NCI-H510A treated with DMSO at 0.1 percent for 48 hours (cell line): ENCODE measurements at places on chromosomes 5 and 9.

- DNase-seq = no peak
These were observed 5.3 kb upstream of the TBC1D9B start for GRCh38 chr5:179912951-179913350.

GRCh38 chr5:159844267-159845121 lies 71.8 kb upstream of the ADRA1B start:
- no peak for DNase-seq

DNA sequence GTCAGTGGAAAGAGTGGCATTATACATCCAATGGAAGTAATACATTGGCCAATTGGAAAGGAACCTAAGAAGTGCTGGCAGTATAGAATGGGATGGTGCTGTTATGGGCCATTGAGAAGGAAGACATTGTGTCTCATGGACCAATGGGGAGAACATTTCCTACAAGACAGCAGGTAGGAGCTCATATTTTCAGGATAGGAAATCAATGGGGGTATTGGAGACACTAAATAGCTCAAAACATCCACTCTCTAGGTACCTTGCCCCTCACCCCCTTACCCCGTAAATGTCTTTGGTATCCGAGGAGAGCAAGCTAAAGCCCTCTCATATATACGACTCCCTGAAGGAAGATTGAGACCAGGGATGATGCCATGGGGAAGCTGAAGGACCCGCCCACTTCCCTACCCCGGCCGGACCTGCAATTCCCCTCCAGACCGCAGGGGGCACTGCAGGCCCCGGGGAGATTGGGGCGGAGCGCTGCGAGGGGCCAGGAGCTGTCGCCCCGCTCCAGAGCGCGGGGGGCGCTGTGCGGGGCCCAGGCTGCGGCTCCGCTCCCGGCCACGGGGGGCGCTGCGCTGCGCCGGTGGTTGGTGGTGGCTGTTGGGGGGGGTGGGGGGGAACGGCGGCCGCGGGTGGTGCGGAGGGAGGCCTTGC lies at the start of gene KDM3B:
TSS of gene KDM3B (plus strand) at position 615 of the 651 bp plus-strand sequence. CDS start 111 bp downstream, outside the sequence.
- DNase-seq = peak; percentile 36

- DNase-seq = no peak
These were observed 95.5 kb upstream of the KCNN2 start for GRCh38 chr5:114266374-114266773.

DNA sequence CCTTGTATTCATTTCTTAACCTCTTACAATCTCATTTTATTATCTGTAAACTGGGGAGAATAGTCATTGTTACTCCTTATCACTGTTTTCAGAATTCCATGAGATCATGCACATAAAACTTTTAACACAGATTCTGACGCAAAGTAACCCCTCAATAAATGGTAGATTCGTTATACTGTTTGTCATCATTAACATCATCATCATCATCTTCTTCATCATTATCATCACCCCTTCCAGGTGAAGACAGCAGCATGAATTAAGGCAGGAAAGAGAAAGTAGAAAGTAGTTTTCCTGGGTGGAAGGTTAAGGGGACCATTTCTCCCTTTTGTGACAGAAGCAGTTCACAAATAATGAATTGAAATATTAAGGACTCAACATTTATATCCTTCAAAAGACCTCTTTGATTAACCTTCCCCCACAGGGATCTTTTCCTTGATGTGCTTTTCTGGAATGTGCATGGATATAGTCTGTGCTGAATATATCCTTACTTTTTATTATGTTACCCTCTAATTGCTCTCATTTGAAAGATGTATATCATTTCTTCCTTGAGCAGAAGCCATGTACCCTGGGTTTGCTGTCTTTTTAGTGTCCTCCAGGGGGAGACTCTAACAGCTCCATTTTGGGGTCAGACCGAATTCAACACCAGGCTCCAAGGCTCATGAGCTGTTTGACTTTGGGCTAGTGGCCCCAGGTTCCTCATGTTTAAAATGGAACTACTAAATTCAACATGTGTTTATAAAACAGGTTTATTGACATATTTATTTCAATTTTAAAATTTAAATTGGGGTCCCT lies 1029.9 kb upstream of the WWC1 start:
- no peak for DNase-seq

- DNase-seq = peak; percentile 68
These were observed 191.6 kb upstream of the MSX2 start for GRCh38 chr5:174532455-174533453.
